T follicular helper cell (primary cell): ENCODE measurements at places on chromosomes 2 and 18.

GRCh38 chr18:31773774-31774476 is 13.2 kb upstream of the SLC25A52 start:
- DNase-seq, result no peak

DNA sequence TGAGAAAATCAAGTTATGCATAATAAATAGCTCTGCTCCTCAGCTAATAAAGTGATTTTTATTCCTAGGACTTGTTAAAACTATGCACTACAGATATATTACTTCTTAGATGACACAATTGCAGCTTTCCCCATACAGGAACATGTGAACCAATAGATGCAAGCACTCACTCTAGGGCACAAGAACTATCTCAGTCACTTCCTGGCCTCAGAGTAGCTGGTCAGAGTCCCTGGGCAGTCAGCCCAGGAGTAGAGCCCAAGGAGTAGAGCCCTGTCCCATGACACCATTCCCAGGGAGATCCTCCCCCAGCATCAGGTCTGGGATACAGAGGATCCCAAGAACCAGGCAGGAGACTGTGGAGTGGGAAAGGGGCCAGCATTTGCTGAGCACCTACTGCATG is 2.7 kb downstream of the TNS1 start:
- DNase-seq, result no peak

DNA sequence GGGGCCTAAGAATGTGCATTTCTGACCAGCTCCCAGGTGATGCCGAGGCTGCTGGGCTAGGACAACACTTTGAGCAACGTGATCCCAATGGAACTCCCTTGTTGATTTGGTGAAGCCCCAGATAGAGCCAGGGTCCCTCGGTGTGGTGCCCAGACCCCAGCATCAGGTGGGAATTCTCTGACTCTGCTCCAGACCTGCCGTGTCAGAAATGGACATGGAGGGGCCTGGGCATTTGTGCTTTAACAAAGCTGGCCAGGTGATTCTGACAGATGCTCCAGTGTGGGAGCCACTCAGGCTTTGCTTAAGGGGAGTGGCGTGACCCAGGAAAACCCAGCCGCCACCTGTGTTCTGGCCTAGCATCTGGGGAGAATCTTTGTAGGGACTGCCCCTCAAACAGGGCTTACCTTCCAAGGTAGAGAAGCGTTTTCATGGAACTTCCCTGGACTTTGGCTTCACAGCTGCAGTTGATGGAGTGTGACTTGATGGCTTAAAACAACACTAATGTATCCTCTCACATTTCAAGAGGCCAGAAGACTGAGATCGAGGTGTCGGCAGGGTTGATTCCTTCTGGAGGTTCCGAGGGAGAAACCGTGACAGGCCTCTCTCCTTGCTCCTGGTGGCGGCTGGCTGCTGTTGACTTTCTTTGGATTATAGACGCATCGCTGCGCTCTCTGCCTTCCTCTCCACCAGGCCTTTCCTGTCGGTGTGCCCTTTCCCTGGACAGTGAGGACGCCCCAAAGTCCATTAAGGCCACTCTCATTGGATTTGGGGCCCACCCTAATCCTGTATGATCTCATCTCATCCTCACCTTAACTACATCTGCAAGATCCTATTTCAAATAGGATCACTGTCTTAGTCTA is 57.0 kb upstream of the HDAC4 start:
- no peak for DNase-seq

DNA sequence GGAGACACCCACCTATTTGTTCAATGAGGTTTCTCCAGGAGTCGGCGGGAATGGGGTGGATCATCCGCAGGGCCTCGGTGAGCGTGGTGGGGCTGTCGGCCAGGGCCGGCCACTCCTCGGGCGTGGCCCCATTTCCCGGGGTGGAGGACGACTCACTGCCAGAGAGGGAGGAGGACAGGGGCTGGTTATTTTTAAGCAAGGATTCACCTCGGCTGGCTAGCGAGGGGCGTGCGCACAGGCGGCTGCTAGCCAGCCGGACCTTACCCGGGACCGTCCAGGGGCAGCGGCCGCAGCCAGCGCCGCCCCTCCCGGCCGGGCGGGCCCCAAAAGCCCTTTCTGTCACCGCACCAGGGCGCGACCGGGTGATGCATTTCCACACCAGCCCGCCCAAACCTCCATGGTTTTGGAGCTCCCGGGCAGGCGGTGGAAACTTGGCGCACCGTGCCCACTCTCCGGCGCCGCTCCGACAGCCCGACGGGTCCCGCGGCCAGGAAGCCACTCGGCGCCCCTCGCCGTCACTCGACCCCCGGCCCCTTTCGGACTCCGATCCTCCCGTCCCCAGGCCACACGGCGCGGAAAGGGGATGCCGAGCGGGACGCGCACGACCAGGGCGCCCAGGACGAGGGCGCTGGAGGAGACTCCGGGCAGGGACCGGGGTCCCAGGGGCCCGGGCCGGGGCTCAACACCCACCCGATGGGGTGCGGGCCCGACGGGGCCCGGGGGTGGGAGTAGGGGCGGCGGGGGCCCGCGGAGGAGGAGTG is 57.1 kb downstream of the SNORC start:
- DNase-seq, result no peak

DNA sequence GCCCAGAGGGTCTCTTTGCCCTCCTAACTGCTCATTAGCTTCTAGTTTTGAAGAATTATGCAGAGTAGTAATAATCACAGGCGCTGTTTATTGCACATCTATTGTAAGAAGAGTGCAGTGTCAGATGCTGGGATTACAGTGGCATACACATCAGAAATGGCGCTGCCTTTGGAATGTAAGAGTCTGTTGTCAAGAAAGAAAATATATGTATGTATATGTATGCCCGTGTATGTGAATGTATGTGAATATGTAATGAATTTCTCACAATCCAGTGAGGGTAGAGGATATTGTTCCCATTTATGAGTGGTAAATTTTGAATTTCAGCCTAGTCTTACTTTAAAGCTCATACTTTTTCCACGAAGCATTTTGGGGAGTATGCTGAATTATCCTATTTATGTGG is 127.5 kb downstream of the PARD3B start:
- no peak for DNase-seq

- DNase-seq, result no peak
Measured at GRCh38 chr2:236576087-236576486, 6.5 kb downstream of the ACKR3 start.

- DNase-seq, result no peak
Measured at GRCh38 chr18:62648045-62648678, 67.2 kb upstream of the PHLPP1 start.

- no peak for DNase-seq
Measured at GRCh38 chr18:66043009-66043408, 292.2 kb downstream of the CDH7 start.

- DNase-seq, result no peak
Measured at GRCh38 chr2:59463426-59463825, 1090.0 kb downstream of the BCL11A start.

GRCh38 chr2:219570924-219571310 is 422 bp downstream of the OBSL1 start:
- DNase-seq, result no peak

DNA sequence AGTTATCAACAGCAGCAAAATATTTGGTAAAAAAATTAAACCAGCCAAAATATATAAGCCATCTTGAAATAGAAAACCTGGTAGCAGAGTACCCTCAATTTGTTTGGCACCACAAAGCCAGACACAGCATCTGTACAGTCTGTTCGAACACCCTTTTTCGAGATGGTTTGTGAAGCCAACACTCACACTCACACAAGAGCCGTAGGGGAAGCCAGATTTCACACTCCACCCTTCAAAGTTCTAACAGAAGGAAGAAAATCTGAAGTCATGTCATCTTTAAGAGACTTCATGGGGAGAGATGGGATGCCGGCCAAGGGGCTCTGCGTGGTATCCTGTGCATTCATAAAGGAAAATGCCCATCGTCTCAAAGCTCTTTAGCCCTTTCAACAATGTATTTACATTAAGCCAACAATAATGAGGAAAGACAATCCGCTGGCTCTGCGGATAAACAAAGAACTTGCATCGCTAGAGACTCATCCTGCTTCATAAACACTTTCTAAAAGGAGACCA is 451.5 kb upstream of the CHST9 start:
- no peak for DNase-seq

DNA sequence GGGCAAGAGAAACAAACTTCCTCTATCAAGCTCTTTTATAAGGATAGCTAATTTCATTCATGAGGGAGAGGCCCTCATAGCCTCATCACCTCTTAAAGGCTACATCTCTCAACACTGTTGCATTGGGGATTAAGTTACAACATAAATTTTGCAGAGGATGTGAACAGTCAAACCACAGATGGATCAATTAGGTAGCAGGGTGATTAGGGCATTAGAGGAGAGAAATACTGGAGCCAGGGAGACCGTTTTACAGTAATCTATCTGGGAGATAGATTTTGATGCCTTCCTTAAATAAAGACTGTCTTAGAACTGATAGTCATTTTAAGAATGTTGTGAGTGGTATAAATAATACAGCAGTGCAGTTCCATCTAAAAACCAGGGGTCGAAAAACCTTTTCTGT is 258.9 kb downstream of the DCC start:
- no peak for DNase-seq

DNA sequence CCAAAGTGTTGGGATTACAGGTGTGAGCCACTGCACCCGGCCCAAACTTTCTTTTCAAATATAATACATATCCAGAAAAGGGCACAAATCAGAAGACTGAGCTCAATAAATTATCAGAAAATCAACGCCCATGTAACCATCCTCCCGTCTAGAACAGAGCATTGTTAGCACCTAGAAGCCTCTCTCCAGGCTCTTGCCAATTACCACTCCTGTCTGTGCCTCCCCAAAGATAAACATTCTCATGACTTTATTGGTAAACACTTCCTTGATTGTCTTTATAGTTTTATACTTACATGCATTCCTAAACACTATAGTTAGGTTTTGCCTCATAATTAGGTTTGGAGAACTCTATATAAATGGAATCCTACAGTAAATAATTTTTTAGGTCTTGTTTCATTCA is 58.5 kb upstream of the SP5 start:
- DNase-seq, result no peak

DNA sequence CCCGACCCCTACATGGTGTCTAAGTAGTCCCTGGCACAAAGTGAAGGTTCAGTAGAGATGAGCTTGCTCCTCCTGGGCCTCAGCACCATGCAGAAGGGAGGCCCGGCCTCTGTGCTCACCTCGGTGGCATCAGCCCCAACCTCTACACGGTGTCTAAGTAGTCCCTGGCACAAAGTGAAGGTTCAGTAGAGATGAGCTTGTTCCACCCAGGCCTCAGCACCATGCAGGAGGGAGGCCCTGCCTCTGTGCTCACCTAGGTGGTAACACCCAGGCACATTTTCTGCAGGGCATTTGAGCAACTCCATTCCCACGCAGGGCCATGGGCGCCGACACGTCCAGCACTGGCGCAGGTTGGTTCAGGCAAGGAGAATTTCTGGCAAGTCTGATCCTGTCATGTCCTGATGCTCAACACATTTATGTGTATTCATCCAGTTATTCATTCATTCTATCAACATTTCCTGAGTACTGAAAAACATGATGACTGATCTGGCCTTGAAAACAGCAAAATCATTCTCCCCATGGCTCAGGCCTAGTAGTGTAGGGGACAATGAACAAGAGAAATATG is 408.2 kb upstream of the MYT1L start:
- no peak for DNase-seq

GRCh38 chr2:233705911-233706506 is 6.7 kb upstream of the UGT1A5 start:
- no peak for DNase-seq

- DNase-seq, result no peak
Measured at GRCh38 chr18:6120820-6121279, 225.5 kb upstream of the TMEM200C start.

DNA sequence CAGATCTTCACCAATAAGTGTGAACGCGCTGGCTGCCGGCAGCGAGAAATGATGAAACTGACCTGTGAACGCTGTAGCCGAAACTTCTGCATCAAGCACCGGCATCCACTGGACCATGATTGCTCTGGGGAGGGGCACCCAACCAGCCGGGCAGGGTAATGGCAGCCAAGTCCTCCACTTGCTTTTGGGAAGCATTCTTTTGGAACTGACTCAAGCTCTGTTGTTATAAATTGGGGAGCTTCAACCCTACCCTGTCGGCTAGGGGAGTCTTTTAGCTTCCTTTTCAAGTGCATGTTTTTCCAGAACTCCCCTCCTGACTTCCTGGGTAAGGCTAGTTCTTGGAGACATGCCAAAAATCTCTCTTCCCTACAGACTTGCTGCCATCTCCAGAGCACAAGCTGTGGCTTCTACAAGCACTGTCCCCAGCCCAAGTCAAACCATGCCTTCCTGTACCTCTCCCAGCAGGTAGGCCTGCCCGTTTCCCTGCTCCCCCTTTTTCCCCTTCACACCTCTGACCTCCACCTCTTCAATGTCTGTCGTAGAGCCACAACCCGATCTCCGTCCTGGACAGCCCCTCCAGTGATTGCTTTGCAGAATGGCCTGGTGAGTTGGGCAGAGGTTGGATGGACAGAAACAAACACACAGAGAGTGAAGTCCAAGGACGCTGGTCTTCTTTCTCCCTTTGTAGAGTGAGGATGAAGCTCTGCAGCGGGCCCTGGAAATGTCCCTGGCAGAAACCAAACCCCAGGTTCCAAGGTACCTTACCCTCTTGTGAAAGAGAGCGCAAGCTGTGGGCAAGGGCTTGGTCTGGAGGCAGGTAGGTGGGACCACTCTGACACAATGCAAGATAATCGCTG is 1.5 kb downstream of the ZFAND2B start:
- DNase-seq, result no peak

GRCh38 chr18:31245820-31246219 is 72.1 kb upstream of the DSG1 start:
- DNase-seq, result no peak
